ENCODE measurements at places on chromosomes 5 and 9.

DNA sequence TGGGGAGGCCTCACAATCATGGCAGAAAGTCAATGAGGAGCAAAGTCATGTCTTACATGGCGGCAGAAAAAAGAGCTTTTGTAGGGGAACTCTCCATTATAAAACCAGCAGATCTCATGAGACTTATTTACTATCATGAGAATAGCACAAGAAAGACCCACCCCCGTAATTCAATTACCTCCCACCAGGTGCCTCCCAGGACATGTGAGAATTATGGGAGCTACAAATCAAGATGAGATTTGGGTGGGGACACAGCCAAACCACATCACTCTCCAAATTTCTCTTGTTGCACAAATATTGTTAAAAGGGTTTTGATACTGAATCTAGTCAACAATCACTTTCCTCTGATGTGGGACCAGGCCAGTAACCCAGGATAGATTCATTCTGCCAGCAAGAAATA is 1176.1 kb downstream of the CDH9 start:
- DNase-seq: no peak

DNA sequence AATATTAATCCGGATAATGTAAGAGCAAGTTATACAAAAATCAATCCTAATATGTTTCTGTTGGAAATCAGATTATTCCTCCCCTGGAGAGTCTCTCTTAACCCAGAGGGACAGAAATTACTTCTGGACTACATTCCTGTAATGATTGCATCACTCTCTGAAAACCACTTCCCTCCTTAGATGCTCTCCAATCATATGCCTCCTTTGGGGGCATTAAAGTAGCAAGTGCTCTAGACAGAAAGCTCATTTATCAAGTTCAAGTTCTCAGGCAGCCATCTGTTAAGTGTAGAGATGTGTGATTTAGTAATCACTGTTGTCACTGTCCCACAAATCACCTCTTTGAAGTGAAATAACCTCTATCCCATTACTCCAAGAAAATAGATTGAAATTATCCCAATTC is 247.1 kb downstream of the SLCO4C1 start:
- no peak for DNase-seq

DNA sequence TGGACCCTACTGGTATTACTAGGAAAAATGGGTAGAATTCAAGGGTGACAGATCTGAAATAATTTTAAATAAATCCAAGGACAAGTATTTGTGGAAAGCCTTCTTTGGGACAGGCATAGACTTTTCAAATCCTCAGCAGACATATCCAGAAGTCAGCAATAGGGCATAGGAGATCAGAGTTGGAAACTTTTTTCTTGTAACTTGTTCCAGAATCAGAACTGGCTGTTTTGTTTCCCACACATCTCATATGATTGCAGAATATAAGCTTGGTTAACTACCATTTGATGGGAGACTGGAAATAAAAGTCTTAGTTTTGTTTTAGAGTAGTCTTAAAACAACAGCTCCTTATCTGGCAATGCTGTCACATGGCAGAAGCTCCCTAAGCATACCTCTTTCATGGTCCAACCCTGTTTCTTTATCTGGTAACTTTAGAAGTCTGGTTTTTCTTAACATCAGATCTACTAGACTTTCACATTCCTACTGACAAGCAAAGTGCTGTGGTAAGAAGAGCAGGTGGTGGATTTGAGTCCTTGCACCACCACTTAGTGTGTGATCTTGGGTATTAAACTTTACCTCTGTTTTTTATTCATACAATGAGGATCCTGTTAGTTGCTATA is 25.1 kb downstream of the XRCC4 start:
- DNase-seq: no peak

DNA sequence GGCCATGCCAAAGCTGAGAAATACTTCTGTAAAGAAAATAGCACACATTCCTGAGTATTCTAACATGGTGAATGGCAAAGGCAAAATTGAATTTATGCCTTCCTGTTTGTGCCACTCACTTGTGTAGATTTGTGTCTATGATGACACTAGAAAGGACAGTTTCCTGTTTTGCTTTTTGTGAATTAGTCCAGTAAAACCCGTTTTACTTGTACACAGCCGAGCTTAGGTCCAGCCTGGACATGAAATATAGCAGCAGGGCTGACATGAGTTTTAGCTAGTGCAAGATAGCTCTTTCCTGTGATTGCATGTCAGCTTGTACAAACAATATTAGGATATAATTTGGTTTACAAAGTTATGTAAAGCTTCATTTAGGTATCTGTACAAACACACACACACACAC is 1891.7 kb upstream of the WWC1 start:
- DNase-seq: no peak

GRCh38 chr9:127447416-127448111 is 3.6 kb downstream of the RPL12 start:
- DNase-seq: no peak

DNA sequence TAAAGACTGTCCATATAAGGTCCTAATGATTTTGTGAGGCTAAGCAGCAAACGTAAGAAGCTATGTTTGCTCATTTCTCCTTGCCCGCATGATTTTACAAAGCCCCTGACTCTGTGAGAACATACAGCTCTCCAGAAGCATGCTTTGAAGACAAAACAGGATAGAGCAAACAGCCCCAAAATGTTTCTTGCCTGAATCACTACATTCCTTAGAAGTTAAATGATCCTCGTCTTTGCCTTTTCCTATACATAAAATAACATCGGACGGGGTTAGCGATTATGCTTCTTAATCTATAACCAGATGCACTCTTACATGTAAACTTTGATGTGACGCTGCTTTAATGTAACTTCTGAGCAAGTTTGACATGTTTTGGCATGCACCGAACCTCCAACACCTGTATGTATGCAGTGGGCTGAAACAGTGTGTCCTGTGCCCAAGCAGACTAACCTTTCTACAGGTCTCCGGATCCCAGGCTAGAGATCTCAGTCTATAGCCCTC is 353.7 kb downstream of the CETN3 start:
- DNase-seq: no peak

GRCh38 chr5:122163121-122164069 is 34.0 kb downstream of the ZNF474 start:
- DNase-seq: peak; percentile 92

GRCh38 chr5:108487951-108488350 is 106.1 kb upstream of the FBXL17 start:
- no peak for DNase-seq

DNA sequence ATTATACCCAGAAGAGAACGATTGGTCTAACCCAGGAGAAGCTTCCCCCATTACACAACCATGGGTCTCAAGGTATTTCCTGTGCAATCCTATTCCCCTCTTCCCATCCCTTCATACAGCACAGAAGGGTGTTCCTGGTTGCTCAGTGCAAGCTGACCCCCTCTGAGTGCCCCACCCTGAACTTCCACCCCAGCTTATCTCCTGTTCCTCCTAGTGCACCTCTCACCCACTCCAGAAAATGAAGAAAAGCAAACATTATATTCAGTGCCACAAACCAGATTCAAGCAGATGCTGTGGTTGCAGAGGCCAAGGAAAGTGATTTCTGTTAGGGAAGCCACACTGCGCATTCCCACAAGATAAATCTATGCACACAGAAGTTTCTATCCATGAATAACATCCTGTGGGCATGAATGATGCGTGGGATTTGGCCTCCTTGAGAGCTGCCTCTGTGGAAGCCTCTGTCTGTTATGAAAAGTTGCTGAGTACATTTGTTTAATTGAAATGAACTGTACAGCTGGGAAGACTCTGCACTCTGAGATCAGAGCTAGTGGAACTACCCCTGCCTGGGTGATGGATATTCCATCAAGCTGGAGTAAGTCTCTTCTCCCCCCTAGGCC is 2.2 kb upstream of the OR2S2 start:
- DNase-seq: peak; percentile 55

- peak; percentile 41 for DNase-seq
Observed at GRCh38 chr5:10701567-10702039, 59.4 kb downstream of the DAP start.

GRCh38 chr9:108776920-108777639 is 78.7 kb downstream of the ACTL7B start:
- no peak for DNase-seq
